Thoracic aorta (tissue), 2 donors: ENCODE measurements at places on chromosomes 4 and X. TPM values are rescaled to one million over a fixed set of nuclear protein-coding genes. Genes with fewer than 3 reads are reported as not detected.
A peak's percentile ranks its signal among the peaks of the same experiment; 100 is the strongest.

DNA sequence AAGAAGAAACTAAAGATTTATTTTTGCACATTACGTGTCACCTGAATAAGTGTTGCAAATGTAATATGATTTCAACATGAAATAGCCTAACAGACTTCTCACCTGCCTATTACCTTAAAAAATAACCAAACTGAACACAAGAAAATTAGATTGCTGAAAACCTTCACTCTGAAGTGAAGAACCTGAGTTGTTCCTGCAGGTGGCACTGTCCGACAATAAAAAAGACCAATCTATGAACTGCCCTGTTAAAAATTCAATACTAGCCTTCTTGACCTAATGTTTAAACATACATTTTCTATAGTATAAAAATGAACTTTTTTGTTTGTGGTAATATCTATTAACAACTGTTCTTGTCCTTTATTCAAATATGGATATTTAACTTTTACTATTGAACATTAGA, 69.2 kb upstream of the PNPLA4 start:
- DNase-seq = no peak

ASB12 gene
- total RNA-seq = not detected

GRCh38 chrX:73913580-73913979, 350.6 kb downstream of the CHIC1 start:
- no peak for DNase-seq

DNA sequence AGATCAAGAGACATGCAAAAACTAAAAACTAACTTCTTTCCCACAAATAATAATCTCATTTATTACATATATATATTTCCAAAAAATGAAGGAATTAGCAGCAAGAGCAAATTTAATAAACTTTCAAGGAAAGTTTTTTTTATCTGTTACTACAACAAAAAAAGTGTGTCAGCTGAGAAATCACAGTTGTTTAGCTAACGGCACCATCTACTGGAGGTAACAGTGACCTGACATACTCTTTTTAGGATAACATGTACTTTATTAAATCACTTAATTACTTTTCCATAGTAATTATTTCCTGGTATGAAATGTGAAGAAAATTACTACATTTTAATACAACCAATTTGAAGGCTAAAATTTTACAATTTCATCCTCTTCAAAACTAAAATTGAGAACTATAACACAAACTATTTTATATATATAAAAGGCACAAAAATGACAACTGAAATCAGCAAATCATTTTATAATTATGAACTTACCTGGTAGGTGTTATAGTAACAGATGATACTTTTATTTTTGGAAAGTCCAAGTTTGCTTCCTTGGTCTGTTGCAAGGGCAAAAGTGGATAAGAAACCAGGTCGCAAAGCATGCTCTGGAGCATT, 9.1 kb downstream of the LAMTOR3 start:
- DNase-seq = no peak

- DNase-seq = no peak
These were observed 39.5 kb downstream of the TMEM165 start for GRCh38 chr4:55435141-55435841.

DNA sequence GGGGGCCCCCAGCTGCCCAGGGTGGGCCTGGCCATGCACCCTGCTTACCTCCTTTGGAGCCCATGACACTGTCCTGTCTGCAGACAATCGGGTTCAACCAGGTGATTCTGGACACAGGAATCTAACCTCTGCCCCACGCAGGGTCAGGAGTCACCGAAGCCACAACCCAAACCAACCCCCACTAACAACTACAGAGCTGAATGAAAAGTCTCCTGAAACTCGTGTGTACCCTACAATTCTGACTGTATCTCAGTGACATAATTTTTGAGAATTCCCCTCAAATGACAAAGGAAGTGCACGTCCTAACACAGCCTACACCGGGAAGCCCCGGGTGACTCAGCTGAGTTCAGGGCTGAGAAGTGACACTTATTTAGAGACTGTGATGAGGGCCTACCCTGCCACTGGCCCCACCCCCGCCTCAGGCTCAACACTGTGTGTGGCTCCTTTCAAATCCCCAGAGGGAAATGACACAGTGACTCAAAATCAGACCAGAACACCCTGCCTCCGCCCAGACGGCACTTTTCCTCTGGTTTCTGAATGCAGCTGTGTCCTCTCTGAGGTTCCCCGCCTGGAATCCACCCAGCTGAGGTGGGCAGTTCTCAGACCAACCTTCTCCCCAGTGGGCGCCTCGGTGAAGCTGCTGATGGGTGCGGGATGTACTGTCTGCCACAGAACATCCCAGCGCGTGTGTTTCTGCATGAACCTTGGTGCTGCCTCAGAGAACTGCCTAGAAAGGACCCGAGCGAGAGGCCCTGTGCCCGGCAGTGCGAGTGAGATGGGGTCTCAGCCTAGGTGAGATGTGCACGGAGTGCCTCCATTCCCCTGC, 9.9 kb downstream of the TNIP2 start:
- DNase-seq = peak; percentile 39

DNA sequence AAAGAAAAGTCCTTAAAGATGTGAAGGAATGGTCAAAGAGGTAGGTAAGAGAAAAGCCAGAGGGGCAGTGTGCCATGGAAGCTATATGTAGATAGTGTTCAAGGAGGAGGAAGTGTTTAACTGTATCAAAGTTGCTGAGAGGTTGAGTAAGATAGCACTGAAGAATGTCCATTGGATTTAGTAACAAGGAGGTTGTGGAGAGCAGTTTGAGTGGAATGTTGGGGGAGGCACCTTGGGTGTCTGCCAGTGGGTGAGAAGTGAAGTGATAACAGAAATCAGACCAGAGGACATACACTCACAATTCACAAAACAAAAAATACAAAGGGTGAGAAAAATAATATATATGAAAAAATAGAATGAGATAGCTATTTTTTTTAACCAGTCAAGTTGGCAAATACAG, 121.3 kb upstream of the AMOT start:
- no peak for DNase-seq

HERC6 gene
- total RNA-seq = 7.8 TPM

DNA sequence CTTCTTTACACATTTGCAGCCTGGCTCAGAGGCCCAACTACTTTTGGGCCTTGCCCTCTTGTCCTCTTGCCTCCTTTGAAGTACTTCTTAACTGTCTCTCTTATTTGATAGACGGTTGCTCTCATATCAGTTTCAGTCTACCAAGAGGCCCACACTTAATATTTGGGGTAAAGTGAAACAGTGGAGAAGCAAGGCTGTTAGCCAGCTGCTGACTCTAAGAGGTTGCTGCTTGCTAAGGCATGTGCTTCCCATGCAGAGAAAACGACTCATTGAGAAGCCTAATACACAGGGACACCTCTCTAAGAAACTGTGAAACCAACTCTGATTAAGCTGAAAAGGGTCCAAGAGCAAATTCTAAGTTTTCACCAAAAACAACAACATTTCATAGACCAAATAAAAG, 94.6 kb downstream of the PPP3CA start:
- DNase-seq = no peak

GASK1B gene
- total RNA-seq = 169 TPM

DNA sequence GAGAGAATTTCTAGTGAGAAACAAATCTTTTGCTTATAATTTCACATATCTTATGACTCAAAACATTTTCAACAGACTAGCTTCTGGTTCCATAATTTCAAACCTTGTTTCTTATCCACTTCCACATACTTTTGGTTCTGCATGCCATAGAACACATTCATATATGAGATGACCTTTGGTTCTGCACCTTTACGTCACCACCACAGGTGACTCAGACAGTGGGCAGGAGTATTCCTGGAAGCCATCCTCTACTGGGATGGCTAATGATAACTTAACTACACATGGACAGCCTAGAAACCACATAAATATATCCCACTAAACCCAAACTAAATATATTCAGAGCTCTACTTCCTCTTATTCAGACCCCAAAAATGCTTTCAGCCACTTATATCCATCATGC, 133.3 kb downstream of the DCK start:
- no peak for DNase-seq

- DNase-seq = no peak
These were observed 67.4 kb upstream of the SCML1 start for GRCh38 chrX:17669891-17670290.

AFP gene
- not detected for total RNA-seq

PALLD gene
- total RNA-seq = 705 TPM

DNA sequence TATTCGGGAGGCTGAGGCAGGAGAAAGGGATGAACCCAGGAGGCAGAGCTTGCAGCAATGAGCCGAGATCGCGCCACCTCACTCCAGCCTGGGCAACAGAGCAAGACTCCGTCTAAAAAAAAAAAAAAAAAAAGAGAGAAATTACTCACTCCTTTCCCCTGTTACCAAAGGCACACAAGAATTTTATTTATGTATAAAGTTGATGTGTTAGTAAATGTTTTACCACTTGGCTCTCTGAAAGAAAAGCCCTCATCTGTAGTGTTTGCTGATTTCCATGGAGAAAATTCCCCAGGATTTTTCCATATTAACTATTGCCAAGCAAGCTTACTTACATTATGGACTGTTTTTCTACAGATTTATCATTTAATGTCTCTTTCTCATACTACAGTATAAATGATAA, 142.1 kb upstream of the PABPC4L start:
- DNase-seq = no peak

CD40LG gene
- not detected for total RNA-seq

AFM gene
- not detected for total RNA-seq

GRCh38 chrX:118975831-118976598, 1.6 kb downstream of the LONRF3 start:
- DNase-seq = peak; percentile 40

TRAM1L1 gene
- total RNA-seq = 0.68 TPM

DNA sequence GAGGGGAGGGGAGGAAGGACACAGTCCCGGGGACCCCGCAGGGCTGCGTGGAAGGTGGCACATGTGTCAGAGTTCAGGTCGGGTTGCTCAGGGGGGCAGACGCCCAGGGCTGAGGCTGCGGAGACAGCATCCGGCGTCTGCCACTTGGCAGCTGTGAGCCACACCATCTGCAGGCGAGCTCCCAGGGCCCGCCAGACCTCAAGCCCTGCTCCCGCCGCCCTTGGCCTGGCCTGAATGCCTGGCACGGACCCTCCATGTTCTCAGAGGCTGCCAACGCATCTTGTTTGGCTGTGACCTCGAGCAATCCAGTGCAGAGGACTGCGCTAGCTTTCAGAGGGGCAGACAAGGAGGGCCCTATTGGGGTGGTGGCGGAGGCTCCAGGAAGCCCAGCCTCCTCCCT, 5.1 kb downstream of the BGN start:
- DNase-seq = no peak

ADH7 gene
- total RNA-seq = not detected

- DNase-seq = no peak
These were observed 45.4 kb downstream of the STOX2 start for GRCh38 chr4:183950536-183950935.

DNA sequence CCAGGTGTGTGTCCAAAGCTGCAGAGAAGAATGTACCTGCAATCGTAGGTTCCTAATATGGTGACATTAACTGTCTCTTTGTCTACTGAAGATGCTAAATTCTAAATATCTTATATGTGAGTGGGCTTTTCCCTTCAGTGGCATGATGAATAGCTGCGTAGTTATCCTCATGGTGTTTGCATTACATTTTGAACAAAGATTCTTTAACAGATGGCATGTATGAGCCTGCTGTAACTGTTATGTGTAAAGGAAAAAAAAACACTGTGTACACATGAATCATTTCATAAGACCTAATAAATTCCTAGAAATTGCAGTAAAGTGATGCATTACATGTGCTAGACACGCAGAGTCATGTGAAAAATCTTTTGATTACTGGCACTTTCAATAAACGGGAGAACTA, 288.0 kb downstream of the SH2D1A start:
- DNase-seq = no peak
